Tongue (tissue), 3 donors: ENCODE measurements at places on chromosomes 4 and X. TPM values are rescaled to one million over a fixed set of nuclear protein-coding genes. Genes with fewer than 3 reads are reported as not detected.

GRCh38 chr4:30754021-30754420, 33.9 kb downstream of the PCDH7 start:
- no peak for DNase-seq

Gene CLNK
- not detected for total RNA-seq

- DNase-seq = no peak
Measured at GRCh38 chrX:107805179-107805578, 20.5 kb upstream of the MID2 start.

DNA sequence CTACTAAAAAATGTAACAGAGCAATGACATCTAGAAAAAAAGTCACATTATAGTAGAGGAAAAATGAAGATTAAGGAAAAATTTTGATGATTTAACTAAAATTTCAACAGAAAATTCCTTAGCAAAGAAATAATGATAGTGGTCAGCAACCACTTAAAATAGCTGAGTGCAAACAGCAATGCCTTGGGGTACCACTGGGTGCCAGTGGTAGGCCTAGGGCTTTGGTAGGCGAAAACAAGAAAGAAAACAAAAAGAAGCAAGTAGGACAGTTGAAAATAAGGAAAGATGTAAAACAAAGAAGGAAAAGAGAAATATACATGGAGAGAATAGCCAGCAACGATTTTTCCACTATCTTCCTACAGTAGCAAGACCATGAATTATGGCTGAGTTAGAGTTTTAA, 313.5 kb upstream of the IRS4 start:
- no peak for DNase-seq

GRCh38 chr4:136012220-136012619, 1520.1 kb downstream of the PCDH18 start:
- DNase-seq = no peak

GRCh38 chr4:147828331-147828905, 96.5 kb downstream of the ARHGAP10 start:
- no peak for DNase-seq

Gene DDX53
- total RNA-seq = not detected

DNA sequence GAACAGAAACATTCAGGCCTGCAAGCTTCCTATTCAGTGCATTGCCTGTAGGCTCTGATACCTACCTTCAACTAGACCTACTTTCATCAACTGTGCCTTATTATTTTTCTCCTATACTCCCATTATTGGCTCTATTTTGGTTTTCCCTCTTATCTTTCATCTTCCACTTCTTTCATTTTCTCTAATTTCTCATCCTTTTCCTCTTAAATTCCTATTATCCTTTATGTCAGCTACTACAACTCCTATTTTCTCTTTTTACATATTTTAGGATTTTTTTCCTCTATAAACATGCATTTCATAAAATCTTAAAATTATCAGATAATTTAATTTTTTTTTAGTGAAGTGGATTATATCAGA, 61.6 kb upstream of the PRDM8 start:
- no peak for DNase-seq

Gene SLC49A3
- total RNA-seq = 3.7 TPM

GRCh38 chr4:2365054-2365912, 53.2 kb downstream of the ZFYVE28 start:
- DNase-seq = no peak

DNA sequence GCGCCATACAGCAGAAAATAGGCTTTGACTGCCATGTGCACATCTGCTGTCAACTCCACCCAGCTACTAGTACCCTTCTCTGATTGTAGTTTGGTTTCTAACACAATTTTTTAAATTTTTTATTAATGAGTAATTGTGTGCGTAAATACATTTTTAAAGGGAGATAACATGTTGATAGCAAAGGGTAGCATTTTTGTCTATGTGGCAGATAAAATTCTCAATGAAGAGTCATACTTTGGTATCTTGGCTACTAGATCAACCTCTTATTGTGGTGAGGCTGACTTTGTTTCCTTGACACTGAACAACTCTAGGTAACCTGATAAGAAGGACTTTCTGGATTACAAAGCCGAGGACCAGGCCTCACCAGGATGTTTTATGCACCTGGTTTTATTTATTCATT, 9.5 kb downstream of the ADH4 start:
- no peak for DNase-seq

DNA sequence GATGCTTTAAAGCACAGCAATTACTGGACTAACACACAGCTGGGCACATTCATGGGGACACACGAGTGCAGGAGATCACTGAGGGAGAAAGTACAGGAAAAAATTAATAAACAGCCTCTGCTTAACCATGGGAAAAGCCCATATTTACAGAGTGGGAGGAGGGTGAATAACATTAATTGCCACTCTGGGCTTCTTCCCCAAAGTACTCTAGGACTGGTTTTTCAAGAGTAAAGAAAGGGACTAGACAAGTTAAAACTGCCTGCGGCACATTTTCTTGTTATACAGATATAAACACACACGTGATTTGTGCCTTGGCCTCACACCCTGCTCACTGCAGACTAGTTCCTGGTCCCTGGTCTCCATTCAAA, 179.7 kb upstream of the TET2 start:
- peak; percentile 67 for DNase-seq

GRCh38 chr4:150037251-150037856, 40.9 kb upstream of the DCLK2 start:
- no peak for DNase-seq

Gene KLHL13
- total RNA-seq = 90.3 TPM

Gene EGF
- 16.9 TPM for total RNA-seq

DNA sequence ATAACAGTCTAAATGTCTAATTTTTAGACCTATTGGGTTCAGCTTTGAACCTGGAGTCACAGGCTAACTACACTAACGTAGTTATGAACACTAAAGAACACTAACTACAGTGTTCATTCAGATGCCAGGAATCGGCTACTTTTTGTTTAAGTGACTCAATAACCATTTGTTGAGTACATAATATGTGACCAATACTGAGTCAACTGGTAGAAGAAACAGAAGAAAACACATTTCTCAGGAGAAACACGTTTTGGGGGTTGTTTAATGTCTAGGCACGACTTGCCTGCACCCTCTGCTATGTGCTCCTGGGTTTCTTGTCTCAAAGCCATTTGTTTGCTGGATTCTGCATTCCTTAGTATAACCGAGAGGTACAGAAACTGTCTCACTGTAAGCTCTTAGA, 18.6 kb upstream of the CLNK start:
- DNase-seq = no peak

Gene ARHGAP6
- total RNA-seq = 9.2 TPM

DNA sequence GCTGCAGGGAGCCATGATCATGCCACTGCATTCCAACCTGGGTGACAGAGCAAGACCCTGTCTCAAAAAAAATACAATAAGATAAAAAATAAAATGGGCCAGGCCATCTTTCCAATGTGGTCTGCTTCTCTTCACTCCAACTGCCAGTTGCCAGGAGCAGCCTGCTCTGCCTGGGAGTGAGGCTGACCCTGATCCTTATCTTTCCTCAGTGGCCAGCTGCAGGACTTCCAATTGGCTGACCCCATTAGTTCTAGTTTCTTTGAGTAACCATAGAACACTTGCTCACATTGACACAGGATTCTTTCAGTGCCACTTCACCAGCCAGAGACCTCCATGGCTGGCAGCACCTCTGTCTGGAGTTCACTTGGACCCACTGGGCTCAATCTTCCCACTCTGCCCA, 258.6 kb downstream of the MID1IP1 start:
- DNase-seq = no peak

GRCh38 chr4:35252866-35253265, 991.4 kb downstream of the ARAP2 start:
- no peak for DNase-seq

Gene CT45A3
- not detected for total RNA-seq
